Muscle of back (tissue), 13 donors: ENCODE measurements at places on chromosomes 5 and 9.
A peak's percentile ranks its signal among the peaks of the same experiment; 100 is the strongest.

DNA sequence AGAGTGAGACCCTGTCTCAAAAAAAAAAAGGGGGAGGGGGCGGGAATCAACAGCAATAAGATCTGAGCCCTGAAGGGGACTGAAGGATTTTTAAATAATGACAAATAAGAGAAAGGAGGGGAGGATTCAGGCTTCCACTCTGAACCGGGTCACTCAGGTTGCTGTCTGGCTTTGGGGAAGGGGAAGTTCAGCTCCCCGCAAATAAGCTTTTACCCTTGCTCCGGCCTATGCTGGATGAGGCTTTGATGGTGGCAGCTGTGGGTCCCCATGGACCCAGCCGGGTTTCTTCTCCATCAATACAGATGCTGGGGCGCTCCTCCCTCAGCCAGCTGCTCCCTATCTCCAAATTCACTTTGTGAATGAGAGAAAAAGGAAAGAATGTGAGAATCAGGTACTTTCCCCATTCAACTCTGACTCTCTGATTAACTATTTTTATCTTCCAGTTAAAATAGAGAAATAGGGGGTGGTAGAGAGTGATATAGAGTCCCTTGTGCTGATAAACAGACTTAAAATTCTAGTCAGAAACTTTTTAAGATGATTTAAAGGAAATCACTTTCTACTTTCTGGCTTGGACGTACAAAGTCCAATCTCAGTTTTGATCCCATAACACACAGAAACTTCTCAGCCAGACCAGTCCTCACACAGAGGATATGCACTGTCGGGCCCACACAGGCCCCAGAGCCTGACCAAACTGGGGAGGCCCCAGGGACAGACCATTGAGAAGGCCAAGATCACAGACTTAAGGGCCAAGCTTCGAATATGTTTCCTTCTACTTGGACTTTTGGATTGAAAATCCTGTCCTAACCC lies 39.6 kb downstream of the C5orf15 start:
- DNase-seq, result no peak

DNA sequence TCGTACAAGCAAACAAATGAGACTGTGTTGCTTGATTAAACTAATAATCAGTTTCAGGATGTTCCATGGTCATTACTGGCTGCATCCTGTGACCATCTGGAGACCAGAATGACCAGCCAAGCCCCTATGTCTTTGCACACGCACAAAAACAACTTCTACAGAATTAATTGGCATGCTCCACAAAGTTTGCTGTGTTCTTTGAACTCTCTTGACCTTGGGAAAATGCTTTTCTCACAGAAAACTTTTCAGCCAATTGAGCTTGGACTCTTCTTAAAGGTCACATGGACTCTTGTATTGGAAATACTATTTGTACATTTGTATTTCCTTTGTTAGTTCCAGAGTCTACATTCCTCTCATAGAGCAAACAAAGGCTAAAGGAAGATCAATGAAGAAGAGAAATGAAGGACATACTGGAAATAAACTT lies 147.8 kb downstream of the ARRDC3 start:
- peak; percentile 76 for DNase-seq

DNA sequence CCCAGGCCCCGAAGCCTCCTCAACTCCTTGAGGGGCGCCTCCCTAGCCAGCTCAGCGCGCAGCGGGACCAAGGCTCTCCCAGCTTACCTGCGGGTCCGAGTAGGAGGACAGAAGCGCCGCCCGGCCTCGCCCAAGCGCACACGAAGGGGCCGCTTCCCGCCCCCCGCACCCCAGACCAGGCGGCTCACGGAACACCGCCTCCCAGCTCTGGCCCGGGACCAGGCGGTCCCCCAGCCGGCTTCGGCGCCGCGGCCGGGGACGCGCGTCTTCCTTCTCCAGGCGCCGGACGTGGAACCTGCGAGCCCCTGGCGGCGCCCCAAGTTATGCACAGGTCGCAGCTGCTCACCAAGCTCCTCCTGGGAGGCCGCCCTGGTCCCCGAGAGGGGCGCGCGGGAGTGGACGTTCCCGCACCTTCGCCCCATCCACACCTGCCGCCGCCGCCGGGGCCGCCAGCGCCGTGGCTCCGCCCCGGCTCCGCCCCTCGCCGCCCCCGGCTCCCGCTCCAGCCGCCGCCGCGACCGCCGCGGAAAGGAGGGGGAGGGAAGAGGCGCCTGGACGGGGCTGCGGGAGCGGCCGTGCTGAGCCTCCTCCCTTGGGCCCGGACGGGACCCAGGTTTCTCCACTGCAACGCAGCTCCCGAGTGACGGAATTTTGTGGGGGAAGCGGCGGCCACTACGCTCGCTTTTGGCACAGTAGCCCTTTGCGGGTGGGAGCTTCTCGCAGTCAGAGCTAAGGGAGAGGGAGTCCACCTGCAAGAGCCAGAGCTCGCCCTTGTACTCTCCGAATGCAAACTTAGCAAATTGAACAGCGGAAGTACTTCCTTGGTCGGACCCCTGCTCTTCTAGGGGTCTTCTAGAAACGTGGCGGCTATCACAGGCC lies 77.5 kb upstream of the IFNE start:
- peak; percentile 15 for DNase-seq

- DNase-seq, result no peak
Measured at GRCh38 chr9:127755061-127756060, 20.3 kb upstream of the TOR2A start.

GRCh38 chr9:127047971-127048370 lies 74.5 kb downstream of the ANGPTL2 start:
- no peak for DNase-seq

DNA sequence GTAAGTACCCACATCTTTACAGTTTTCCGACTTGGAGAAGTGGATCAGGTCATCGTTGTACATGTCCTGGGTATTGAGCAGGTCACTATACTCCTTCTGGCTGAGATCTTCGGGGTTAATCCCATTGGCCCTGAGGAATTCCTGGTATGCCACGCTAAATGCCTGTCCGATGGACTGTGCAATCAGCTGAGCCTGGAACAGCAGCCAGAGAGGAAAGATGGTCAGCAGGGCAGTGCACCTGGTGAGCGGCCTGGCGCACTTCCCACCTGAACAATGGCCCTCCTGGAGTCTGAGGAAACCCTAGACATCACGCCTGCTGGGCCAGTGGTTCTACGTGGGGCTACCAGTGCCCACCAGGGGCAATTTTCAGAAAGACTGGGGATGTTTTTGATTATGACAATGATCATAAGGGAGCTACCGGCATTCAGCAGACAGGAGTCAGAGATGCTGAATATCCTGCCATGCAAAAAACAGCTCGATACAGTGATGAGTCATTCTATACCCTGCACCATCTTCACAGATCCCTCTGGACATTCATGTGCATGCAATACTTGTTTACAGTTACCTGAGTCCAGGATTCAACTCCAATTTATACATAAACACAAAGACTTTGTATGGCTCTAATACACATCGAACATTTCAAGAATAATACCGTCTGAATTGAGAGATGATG lies 127.2 kb downstream of the ENTREP1 start:
- DNase-seq, result no peak

DNA sequence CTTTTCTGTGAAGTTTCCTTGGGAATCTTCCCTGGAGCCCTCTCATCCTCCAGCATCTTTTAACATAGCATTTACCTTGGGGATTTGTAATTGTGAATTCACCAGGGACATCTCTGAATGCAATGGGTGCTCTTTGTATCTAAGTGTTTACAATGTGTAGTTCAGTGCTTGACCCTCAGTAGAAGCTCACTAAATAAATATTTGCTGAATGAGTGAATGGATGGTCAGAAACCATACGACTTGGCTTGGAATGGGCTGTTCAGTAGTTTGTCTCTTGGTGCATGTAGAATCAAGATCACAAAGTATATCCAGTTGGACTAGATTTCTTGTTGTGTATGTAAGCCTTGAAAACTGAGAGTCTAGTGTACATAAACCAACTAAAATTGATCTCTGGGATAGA lies 81.8 kb upstream of the MEF2C start:
- DNase-seq, result no peak

DNA sequence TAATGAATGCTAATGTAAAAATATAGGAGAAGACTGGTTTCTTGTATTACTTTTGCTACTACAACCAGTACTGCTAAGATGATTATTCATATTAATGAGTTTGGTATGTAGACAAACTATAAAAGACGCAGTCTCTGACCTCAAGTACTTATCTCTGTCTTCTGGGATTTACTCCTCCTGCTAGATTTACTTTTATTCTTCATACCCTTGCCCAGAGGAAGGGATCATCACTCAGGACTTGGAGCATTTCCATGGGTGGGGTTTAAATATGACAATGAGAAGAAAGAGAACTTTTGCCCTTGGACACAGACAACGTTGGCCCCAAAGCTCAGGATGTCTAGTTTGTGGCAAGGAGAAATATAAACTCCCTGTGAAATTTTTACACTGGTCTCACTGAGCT lies 126.1 kb downstream of the BNC2 start:
- no peak for DNase-seq

- no peak for DNase-seq
Measured at GRCh38 chr5:127985811-127986325, 97.7 kb upstream of the SLC12A2 start.

- DNase-seq, result no peak
Measured at GRCh38 chr5:50593681-50594080, 72.8 kb upstream of the PARP8 start.

DNA sequence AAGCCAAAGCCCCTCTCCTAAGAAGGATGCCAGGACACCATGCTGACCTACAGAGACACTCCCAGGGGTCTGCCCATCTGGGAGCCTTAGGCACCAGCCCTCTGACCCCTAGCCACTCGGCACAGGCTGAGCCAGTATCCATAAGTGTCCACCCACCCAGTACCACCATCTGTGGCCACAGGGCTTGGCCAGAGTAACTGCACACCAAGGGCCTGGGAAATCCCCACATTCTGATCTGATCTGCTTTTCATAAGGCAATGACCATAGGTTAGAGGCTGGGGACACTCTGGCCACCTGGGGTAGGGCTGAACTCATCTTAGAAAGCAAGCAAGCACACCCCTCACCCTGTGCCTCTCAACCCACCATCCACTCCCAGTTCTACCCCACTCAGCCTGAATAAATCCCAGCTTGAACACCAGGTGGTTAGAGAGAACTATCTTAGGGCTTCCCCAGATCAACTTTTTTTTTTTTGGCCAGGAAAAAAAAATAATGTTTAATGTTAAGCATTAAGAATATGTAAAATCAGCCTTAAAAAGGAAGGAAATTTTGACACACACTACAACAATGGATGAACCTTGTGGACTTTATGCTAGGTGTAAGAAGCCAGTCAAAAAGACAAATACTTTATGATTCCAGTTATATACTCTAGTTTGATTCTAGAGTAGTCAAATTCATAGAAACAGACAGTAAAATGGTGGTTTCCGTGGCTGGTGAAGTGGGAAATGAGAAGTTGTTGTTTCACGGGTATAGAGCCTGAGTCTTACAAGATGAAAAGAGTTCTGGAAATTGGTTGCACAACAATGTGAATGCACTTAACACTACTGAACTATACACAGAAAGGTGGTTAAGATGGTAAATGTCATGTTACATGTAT lies 6.2 kb downstream of the GNPDA1 start:
- no peak for DNase-seq

- DNase-seq, result no peak
Measured at GRCh38 chr5:115351356-115352195, 55.1 kb upstream of the CCDC112 start.

GRCh38 chr9:12878351-12878978 lies 103.6 kb downstream of the LURAP1L start:
- no peak for DNase-seq

- no peak for DNase-seq
Measured at GRCh38 chr5:78331523-78332080, 28.8 kb upstream of the SCAMP1 start.

GRCh38 chr5:14225173-14225834 lies 82.2 kb downstream of the TRIO start:
- no peak for DNase-seq

GRCh38 chr5:124701016-124701415 lies 45.4 kb downstream of the ZNF608 start:
- DNase-seq, result no peak

- peak; percentile 78 for DNase-seq
Measured at GRCh38 chr5:39714036-39714698, 289.4 kb upstream of the DAB2 start.

DNA sequence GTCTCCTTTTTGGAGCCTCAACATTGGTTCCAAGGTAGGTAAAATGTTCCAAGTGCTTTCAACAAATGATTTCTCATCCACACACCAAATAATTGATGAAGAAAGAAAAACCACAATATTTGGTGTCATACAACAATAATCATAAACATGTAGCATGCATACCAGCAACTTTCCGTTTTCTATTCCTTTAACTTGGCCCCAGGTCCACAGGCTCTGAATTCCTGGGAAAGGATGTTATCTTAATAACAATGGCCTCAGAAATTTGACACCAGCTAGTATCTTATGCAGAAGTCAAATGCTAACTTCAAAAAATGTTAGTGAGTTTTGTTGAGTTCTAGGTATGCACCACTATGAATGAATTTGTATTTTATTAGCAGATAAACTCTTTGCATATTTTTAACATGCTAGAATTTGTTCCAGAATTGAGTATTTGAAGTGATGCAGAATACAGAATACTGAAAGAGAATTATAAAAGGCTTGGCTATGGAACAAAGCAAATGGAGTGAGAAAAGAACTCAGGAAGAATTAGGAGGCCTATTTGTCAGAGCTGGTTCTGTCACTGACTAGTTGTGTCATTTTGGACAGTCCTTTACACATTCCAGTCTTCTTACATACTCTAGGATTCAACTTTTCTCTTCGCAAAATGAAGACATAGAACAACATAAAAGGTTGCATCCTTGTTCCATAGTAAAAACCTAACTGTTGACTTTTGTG lies 435.3 kb upstream of the TNC start:
- DNase-seq, result peak; percentile 15

- DNase-seq, result no peak
Measured at GRCh38 chr9:97558701-97559101, 57.2 kb downstream of the TMOD1 start.

- peak; percentile 75 for DNase-seq
Measured at GRCh38 chr9:134570151-134570621, 71.4 kb upstream of the COL5A1 start.

DNA sequence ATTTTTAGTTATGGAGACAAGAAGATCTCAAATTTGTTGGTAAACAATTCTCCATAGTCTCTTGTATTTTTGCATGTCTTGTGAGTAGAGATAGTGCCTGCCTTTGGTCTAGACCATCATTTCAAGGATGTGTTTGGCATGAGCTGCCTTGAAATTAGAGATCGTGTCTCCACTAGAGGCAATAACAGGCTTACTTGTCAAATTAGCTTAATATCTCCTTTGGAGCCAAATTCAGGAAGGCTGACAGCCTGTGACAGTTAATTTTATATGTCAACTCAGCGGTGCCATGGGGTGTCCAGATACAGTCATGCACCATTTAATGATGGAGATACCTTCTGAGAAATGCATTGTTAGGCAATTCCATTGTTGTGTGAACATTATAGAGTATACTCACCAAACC lies 24.8 kb upstream of the PRDM9 start:
- no peak for DNase-seq

DNA sequence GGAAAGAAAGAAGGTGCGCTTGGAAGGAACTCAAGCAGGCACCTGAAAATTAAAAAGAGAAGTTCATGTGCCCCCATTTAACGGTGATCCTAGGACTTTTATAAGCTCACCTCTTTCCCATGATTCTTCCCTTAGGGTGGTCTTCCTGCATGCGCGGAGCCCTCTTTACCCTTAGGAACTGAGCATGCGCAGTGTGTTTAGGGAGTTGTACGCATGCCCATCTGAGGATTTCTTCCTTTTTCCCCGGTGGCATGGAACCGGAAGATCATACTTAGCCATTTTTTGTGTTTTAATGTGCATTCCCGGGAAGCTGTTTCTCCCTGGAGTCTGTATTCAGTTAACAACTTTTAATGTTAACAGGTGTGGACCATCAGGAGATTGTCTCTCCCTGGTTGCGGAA lies 119.0 kb downstream of the FBXL7 start:
- no peak for DNase-seq

GRCh38 chr9:135857371-135857786 lies 50.0 kb downstream of the CAMSAP1 start:
- no peak for DNase-seq

GRCh38 chr9:33468797-33469621 lies 4.7 kb downstream of the NOL6 start:
- no peak for DNase-seq
